CD4-positive, alpha-beta memory T cell (primary cell): ENCODE measurements at places on chromosomes 13 and 19. TPM values are rescaled to one million over a fixed set of nuclear protein-coding genes. Genes with fewer than 3 reads are reported as not detected.

SOX1 gene
- total RNA-seq, result not detected

ZNF415 gene
- 1.3 TPM for total RNA-seq

TMC4 gene
- 0.61 TPM for total RNA-seq

CCNA1 gene
- total RNA-seq, result not detected

MCF2L gene
- 18.9 TPM for total RNA-seq

AP1M1 gene
- total RNA-seq, result 107 TPM

C19orf73 gene
- total RNA-seq, result 1.7 TPM

GRCh38 chr13:76522083-76522755 is 364.0 kb downstream of the KCTD12 start:
- no peaks in the 10 kb centered on the region for H3K36me3 ChIP-seq
- H3K4me3 ChIP-seq, result no peak overlapping the region
- H3K27me3 ChIP-seq, result no peaks in the 10 kb centered on the region
- DNase-seq, result no peak
- no peak overlapping the region for H3K27ac ChIP-seq

- no peaks in the 10 kb centered on the region for H3K36me3 ChIP-seq
- no peak for DNase-seq
- H3K4me3 ChIP-seq, result no peak overlapping the region
- no peaks in the 10 kb centered on the region for H3K27me3 ChIP-seq
Observed at GRCh38 chr13:74449811-74450524, 315.8 kb upstream of the KLF12 start.

GRCh38 chr19:4206818-4207484 is 22.4 kb upstream of the EBI3 start:
- H3K4me3 ChIP-seq, result no peak overlapping the region
- no peak overlapping the region for H3K27ac ChIP-seq
- H3K27me3 ChIP-seq, result no peaks in the 10 kb centered on the region
- DNase-seq, result no peak
- H3K4me1 ChIP-seq, result no peaks in the 10 kb centered on the region

GRCh38 chr19:51181377-51181912 is 39.3 kb downstream of the SIGLEC7 start:
- H3K27ac ChIP-seq, result no peak overlapping the region
- H3K27me3 ChIP-seq, result no peaks in the 10 kb centered on the region
- no peak overlapping the region for H3K4me3 ChIP-seq
- H3K4me1 ChIP-seq, result no peaks in the 10 kb centered on the region

DNA sequence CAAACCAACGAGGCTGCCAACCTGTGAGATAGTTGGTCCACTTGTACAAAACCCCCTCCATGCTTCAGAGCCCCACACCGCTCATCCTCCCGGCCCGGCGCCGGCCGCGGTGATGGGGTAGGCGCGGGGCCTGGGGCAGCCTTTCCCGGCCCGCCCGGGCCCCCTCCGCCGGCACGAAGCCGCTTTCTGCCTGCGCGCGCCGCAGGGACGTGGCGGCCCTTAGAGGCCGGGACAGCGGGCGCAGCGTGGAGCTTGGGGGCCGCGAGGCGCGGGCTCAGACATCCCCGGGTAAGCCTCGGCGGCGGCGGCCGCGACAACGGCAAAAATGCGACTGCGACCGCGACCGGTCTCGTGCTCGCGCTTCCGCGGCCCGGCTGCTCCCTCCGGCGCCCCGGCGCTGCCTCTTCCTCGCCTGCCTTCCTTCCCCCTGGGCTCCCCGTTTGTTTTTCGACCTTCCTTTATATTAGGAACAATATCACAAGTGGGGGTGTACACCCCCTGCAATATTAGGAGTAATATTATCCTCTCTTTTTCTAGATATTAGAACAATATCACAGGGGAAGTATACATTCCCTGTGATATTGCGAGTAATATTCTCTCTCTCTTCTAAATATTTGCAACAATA is 53.9 kb upstream of the CEACAM21 start:
- peak overlapping the region; percentile 50 for H3K4me3 ChIP-seq
- peaks cover 13% of the 10 kb centered on the region for H3K4me1 ChIP-seq
- H3K27me3 ChIP-seq, result peaks cover 3% of the 10 kb centered on the region
- H3K36me3 ChIP-seq, result no peaks in the 10 kb centered on the region
- peak overlapping the region; percentile 46 for H3K27ac ChIP-seq

- H3K27me3 ChIP-seq, result peaks cover 14% of the 10 kb centered on the region
- DNase-seq, result peak; percentile 44
- H3K4me1 ChIP-seq, result peaks cover 23% of the 10 kb centered on the region
Observed at GRCh38 chr19:46428239-46429135, at the start of gene PNMA8C. Gene PNMA8C (minus strand): TSS chr19:46428936. CDS start chr19:46428359, 577 bp downstream.

DNA sequence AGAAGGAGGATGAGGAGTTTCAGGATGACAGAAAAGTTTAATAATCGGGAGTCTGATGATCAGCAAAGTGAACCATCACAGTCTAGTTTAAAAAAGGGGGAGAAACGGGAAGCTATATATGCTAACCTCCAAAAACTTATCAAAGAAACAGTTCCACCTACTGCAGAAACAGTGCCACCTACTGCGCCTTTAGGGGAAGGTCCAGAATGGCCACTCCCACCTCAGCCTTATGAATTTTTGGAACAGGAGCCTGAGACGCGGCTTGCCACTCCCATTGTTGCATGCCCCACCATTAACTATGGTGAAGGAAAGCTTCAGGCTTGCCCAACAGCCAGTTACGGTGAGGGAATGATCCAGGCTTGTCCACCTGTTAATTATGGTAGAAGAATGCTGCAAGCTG is 929.0 kb downstream of the SLITRK6 start:
- DNase-seq, result no peak
- no peaks in the 10 kb centered on the region for H3K36me3 ChIP-seq
- H3K4me1 ChIP-seq, result no peaks in the 10 kb centered on the region

- peak; percentile 38 for DNase-seq
- no peak overlapping the region for H3K27ac ChIP-seq
- H3K36me3 ChIP-seq, result no peaks in the 10 kb centered on the region
- H3K4me1 ChIP-seq, result no peaks in the 10 kb centered on the region
- no peaks in the 10 kb centered on the region for H3K27me3 ChIP-seq
- no peak overlapping the region for H3K4me3 ChIP-seq
Observed at GRCh38 chr13:108176685-108177274, 38.6 kb downstream of the LIG4 start.

GRCh38 chr13:97367016-97367822 is 66.8 kb upstream of the RAP2A start:
- H3K27ac ChIP-seq, result no peak overlapping the region
- peaks cover 9% of the 10 kb centered on the region for H3K4me1 ChIP-seq
- DNase-seq, result no peak
- no peak overlapping the region for H3K4me3 ChIP-seq

DNA sequence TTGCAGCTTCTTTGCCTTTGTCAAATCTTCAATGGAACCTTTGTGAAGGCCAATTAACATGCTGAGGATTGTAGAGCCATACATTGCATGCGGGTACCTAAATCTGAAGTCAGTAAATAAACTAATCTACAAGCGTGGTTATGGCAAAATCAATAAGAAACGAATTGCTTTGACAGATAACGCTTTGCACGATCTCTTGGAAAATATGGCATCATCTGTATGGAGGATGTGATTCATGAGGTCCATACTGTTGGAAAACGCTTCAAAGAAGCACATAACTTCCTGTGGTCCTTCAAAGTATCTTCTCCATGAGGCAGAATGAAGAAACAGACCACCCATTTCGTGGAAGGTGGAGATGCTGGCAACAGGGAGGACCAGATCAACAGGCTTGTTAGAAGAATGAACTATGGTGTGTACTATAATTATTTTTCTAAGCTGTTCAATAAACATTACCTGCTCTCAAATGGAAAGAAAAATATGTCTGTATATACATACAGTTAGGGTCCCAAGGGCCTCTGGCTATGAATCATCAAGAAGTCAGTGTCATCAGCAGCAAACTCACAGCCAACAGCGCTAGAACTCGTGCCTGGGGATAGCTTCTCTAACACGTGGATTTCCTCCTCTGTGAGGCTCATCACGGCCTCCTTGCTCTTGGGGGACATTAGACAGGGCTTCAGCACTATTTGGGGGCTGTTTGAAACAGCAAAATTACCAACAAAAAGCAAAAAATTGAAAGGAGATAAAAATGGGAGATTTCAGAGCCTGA is 2.9 kb upstream of the CD70 start:
- DNase-seq, result no peak
- peaks cover 38% of the 10 kb centered on the region for H3K4me1 ChIP-seq
- peaks cover 19% of the 10 kb centered on the region for H3K27me3 ChIP-seq
- no peaks in the 10 kb centered on the region for H3K36me3 ChIP-seq
- H3K4me3 ChIP-seq, result no peak overlapping the region
- no peak overlapping the region for H3K27ac ChIP-seq

DNA sequence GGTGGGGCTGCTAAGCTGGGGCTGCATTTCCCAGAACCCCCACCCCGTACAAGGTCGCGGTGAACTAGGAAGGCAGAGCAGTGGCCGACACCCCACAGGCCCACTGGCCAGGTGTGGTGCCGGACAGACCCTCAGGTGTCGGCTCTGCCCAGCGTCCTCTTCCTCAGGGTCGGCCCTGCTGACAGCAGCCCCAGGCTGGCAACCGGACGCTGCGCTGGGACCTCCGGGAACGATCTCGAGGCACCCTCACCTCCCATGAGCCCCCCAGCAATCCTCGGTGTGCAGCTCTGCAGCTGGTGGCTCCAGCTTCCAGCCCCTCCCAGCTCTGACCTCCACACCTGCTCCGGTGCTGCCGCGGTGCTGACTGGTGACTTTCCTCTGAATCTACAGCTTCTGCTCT is 142.9 kb upstream of the SPACA7 start:
- no peak overlapping the region for H3K4me3 ChIP-seq
- H3K36me3 ChIP-seq, result no peaks in the 10 kb centered on the region
- H3K27me3 ChIP-seq, result no peaks in the 10 kb centered on the region
- no peak for DNase-seq
- H3K4me1 ChIP-seq, result no peaks in the 10 kb centered on the region

GRCh38 chr13:28583651-28584091 is 75.3 kb upstream of the POMP start:
- no peak overlapping the region for H3K4me3 ChIP-seq
- H3K36me3 ChIP-seq, result no peaks in the 10 kb centered on the region
- no peak for DNase-seq
- H3K4me1 ChIP-seq, result no peaks in the 10 kb centered on the region
- no peak overlapping the region for H3K27ac ChIP-seq
- no peaks in the 10 kb centered on the region for H3K27me3 ChIP-seq

GRCh38 chr19:42175952-42176648 is 41.4 kb downstream of the DEDD2 start:
- DNase-seq, result no peak
- H3K4me1 ChIP-seq, result peaks cover 29% of the 10 kb centered on the region
- no peak overlapping the region for H3K4me3 ChIP-seq
- H3K27me3 ChIP-seq, result peaks cover 17% of the 10 kb centered on the region
- H3K27ac ChIP-seq, result no peak overlapping the region
- no peaks in the 10 kb centered on the region for H3K36me3 ChIP-seq

GRCh38 chr13:94660695-94661326 is 51.5 kb downstream of the SOX21 start:
- no peaks in the 10 kb centered on the region for H3K4me1 ChIP-seq
- no peak overlapping the region for H3K4me3 ChIP-seq
- H3K27ac ChIP-seq, result no peak overlapping the region
- no peaks in the 10 kb centered on the region for H3K36me3 ChIP-seq

DNA sequence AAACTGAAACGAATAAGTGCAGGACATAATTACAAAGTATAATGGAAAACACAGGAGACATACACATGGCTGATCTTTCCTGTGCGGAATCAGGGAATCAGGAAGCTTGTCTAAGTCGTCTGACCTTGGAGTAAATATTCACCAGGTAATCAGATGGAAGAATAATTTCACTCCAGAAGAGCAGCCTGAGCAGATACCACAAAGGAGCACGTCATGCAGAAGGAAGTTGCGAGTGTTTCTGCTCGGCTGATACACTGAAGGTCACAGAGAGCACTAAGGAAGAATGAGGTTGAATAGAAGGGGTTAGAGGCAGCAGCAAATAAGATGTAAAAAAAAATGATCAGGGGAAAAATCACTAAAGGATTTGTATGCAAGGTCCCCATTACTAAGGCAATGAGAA is 122.3 kb upstream of the GPC6 start:
- DNase-seq, result no peak
- no peak overlapping the region for H3K27ac ChIP-seq
- no peaks in the 10 kb centered on the region for H3K4me1 ChIP-seq
- no peaks in the 10 kb centered on the region for H3K36me3 ChIP-seq
- H3K27me3 ChIP-seq, result no peaks in the 10 kb centered on the region
- no peak overlapping the region for H3K4me3 ChIP-seq

DNA sequence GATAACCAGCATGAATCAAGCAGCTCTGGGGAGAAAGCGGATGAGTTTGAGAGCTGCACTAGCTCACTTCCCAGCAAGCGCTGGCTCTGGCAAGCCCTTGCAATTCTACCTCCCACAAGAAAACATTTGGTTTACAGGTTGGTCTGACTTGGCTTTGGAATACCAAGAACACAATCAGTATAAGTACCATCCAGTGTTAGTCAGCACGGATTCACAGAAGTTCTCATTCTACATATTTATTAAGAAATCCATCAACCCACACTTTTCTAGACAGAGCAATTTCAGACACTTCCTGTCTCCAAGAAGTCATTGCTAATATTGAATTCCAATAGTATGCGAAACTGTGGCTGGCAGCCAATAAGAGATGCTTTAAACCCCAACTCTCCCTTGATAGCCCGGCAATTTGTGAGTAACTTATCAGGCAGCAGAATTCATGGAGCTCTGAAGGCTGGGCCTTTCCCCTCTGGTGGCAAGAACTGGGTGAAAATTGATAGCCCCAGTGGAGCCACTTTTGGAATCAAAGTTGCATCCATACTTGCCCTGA is 59.4 kb upstream of the WASF3 start:
- no peaks in the 10 kb centered on the region for H3K4me1 ChIP-seq
- no peak overlapping the region for H3K4me3 ChIP-seq
- no peaks in the 10 kb centered on the region for H3K27me3 ChIP-seq
- DNase-seq, result no peak
- no peaks in the 10 kb centered on the region for H3K36me3 ChIP-seq

GRCh38 chr13:81078048-81078447 is 737.1 kb upstream of the SPRY2 start:
- H3K27me3 ChIP-seq, result no peaks in the 10 kb centered on the region
- H3K36me3 ChIP-seq, result no peaks in the 10 kb centered on the region
- DNase-seq, result no peak
- H3K4me3 ChIP-seq, result no peak overlapping the region

DNA sequence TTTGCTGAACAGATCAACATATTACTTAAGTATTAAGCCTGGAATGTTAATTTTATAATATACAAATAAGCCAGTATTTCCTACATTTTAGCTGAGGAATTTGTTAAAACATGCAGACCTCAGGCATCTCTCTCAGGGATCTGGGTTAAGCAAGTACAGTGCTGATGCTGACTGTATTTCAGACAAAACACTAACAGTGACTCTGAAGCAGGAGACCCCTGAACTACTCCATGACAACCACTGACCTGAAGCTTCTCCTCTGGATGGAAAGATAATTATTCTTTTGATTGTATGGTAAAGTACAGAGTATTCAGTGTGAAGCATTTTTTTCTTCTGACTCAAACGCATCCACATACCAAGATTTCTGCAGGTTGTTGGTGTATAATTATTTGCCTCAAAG is 680.8 kb downstream of the LIG4 start:
- DNase-seq, result no peak
- no peaks in the 10 kb centered on the region for H3K4me1 ChIP-seq
- H3K27ac ChIP-seq, result no peak overlapping the region
- H3K27me3 ChIP-seq, result no peaks in the 10 kb centered on the region
- H3K4me3 ChIP-seq, result no peak overlapping the region

DNA sequence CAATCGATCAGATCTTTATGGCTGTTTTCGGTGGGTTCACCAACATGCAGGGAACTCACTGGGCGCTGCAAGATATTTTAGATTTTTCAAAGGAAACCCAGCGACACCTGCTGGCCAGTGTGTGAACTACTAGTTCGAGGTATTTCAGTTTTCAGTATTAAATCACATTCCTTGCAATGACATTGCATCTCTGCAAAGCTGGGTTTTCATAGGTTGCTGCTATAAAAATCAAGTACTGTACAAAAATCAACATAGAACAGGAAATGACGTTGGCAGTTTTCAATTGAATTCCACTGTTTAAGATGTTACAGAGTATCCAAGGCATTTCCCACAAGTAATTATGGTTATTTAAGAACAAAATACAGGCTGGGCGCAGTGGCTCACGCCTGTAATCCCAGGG is 17.6 kb downstream of the LIG1 start:
- no peak overlapping the region for H3K4me3 ChIP-seq
- peaks cover 13% of the 10 kb centered on the region for H3K36me3 ChIP-seq
